ENCODE measurements at places on chromosomes 1 and 21. TPM values are rescaled to one million over a fixed set of nuclear protein-coding genes. Genes with fewer than 3 reads are reported as not detected.

The HPDL gene
- 0.56 TPM for total RNA-seq

The LY9 gene
- not detected for total RNA-seq

The DNAJC8 gene
- 90.1 TPM for total RNA-seq

The IL19 gene
- not detected for total RNA-seq

The RO60 gene
- total RNA-seq = 178 TPM

The ZNF672 gene
- total RNA-seq = 23.2 TPM

The KCNH1 gene
- 0.19 TPM for total RNA-seq

The SPATA21 gene
- total RNA-seq = not detected

The URB2 gene
- total RNA-seq = 7.6 TPM

The JAM2 gene
- 2.0 TPM for total RNA-seq

The PTGER3 gene
- total RNA-seq = 0.77 TPM

The FHAD1 gene
- total RNA-seq = 0.19 TPM

The LORICRIN gene
- total RNA-seq = not detected

The PDE9A gene
- 1.3 TPM for total RNA-seq

The BRDT gene
- not detected for total RNA-seq

The C1QTNF12 gene
- total RNA-seq = 0.85 TPM

The GPATCH2 gene
- total RNA-seq = 17.3 TPM

The ANKRD65 gene
- under 0.01 TPM for total RNA-seq

The MPZ gene
- 1.7 TPM for total RNA-seq

The PRKAA2 gene
- total RNA-seq = 6.8 TPM

The LTN1 gene
- 36.6 TPM for total RNA-seq

The CHI3L1 gene
- total RNA-seq = 5.4 TPM

The GPR153 gene
- total RNA-seq = 2.1 TPM

The TPR gene
- total RNA-seq = 78.2 TPM

The RGSL1 gene
- not detected for total RNA-seq

Measured in regular cardiac myocyte (primary cell).